Heart right ventricle (tissue), 16 donors: ENCODE measurements at places on chromosomes 11 and 22. TPM values are rescaled to one million over a fixed set of nuclear protein-coding genes. Genes with fewer than 3 reads are reported as not detected.
A peak's percentile ranks its signal among the peaks of the same experiment; 100 is the strongest.

- H3K27me3 ChIP-seq, result no peaks in the 10 kb centered on the region
- H3K4me1 ChIP-seq, result no peaks in the 10 kb centered on the region
- DNase-seq, result no peak
- H3K27ac ChIP-seq, result no peak overlapping the region
- no peak overlapping the region for H3K4me3 ChIP-seq
Observed at GRCh38 chr22:46860562-46860961, 98.1 kb downstream of the TBC1D22A start.

- H3K4me3 ChIP-seq, result no peak overlapping the region
- H3K27me3 ChIP-seq, result no peaks in the 10 kb centered on the region
- DNase-seq, result no peak
- no peaks in the 10 kb centered on the region for H3K4me1 ChIP-seq
Observed at GRCh38 chr11:2240834-2241233, 29.6 kb downstream of the ASCL2 start.

GRCh38 chr11:129750343-129751292 lies 65.0 kb upstream of the TMEM45B start:
- no peak overlapping the region for H3K4me3 ChIP-seq
- no peaks in the 10 kb centered on the region for H3K4me1 ChIP-seq
- no peaks in the 10 kb centered on the region for H3K36me3 ChIP-seq
- no peak overlapping the region for H3K27ac ChIP-seq
- DNase-seq, result peak; percentile 57

DNA sequence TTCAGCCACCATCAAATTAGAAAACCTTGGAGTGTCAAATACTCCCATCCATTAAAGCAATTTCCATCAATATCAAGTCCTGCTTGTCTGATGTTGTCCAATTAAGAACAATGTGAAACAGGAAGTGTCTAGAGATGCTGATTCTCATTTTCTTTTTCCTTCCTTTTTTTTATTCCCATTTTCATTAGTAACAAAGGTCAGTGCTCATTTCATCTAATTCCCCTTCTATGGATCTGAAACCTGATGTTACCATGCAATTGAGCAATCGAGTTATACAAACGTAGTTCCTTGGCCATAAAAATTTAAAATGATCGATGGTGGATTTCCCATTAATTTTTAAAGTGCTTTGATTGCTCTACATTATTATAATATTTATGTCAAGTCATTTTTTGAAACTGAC lies 330.6 kb upstream of the ZC3H12C start:
- no peak overlapping the region for H3K4me3 ChIP-seq
- no peak overlapping the region for H3K27ac ChIP-seq
- H3K27me3 ChIP-seq, result no peaks in the 10 kb centered on the region
- H3K36me3 ChIP-seq, result no peaks in the 10 kb centered on the region

DNA sequence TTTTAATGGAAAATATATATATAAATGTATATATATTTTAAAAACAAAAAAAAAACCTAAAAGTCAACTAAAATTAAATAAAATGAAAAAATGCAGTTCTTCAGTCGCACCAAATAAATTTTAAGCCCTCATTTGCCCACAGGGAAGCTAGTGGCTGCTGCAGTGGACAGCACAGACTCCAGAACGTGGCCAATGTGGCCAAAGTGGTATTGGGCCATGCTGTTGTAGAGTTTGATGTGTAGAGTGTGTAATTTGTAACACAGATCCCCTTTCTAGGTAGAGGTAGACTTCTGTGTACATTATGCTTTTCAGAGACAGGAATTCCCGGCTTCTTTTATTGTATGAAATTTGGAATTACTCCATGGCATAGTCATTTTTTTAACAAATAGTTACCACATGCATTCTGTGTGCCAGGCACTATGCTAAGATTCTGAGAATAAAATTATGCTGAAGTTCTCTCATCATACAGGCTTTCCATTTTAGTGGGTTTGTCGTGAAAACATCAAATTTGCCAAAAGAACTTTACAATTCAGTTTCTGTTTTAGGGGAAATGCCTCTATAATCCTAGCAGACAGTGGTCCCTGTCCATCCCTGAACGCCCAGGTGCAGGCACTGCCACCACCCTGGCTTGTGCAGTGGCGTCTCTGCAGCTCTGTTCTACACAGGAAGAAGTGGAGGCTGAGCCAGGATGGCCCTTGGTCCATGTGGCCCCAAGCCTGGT lies 68.5 kb downstream of the MED15 start:
- no peak overlapping the region for H3K4me3 ChIP-seq
- H3K27me3 ChIP-seq, result no peaks in the 10 kb centered on the region
- H3K36me3 ChIP-seq, result peaks cover 100% of the 10 kb centered on the region
- no peak for DNase-seq

DNA sequence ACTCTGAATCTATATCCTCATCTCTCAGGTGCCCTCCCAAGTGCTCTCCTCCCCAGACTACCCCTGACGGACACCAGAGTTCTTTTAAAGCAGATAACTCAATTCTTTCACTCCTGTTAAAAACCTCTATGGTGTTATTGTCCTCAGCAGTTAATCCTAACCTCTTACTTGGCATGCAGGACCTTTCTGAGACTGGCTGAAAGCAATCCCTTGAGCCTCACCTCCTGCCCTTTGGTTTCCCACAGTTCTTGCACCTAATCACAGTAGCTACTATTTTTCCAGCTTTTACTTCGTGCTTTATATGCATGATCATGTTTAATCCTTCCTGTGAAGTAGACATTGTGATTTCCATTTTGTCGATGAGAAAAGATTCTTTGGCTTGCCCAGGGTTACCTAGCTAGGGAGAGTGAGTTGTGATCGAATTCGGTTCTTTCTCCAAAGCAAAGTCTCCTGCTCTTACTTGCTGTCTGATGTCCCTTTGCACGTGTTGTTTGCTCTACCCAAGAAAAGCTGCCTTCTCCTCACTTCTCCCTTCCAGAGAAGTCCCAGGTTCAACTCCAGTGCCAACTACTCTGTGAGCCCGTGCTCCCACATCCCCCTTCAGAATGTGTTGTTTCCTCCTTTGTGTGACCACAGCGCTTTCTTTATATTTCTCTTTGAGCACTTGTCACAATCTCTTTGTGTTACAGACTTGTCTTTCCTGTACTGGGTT lies 2.1 kb downstream of the UBE2L3 start:
- H3K4me3 ChIP-seq, result peak overlapping the region; percentile 67
- no peaks in the 10 kb centered on the region for H3K27me3 ChIP-seq
- no peak for DNase-seq
- no peak overlapping the region for H3K27ac ChIP-seq

GRCh38 chr11:78898266-78898775 lies 323.7 kb upstream of the NARS2 start:
- no peak overlapping the region for H3K27ac ChIP-seq
- H3K36me3 ChIP-seq, result no peaks in the 10 kb centered on the region
- H3K4me3 ChIP-seq, result no peak overlapping the region
- no peaks in the 10 kb centered on the region for H3K4me1 ChIP-seq

DNA sequence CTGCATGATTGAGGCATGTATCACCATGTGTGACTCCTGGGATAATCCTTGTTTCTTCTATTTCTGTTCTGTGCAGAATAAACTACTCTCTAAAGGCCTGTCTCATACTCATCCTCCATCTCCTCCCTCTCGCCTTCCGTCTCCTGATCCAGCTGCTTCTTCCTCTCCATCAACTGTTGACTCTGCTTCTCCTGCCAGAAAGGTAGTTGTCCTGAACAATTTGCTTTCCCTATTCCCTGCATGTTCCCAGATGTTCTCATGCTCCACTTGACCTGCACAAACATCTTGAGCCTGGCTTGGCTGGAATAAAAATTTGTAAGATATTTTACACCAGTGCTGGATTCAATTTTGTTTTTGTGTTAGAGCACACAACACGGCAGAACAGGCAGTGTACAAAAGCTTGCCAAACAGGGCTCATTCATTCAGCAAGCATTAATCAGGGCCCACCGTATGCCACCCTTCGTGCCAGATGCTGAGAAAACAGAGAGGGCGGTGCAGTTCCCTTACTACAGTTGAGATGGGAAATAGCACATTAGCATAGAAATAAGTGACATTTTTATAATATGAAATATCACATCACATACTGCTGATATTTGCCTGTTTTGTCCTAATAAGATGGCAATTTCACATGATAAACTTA lies 133.3 kb upstream of the PARVA start:
- H3K4me1 ChIP-seq, result peaks cover 15% of the 10 kb centered on the region
- H3K27ac ChIP-seq, result no peak overlapping the region
- H3K4me3 ChIP-seq, result no peak overlapping the region
- H3K36me3 ChIP-seq, result no peaks in the 10 kb centered on the region

DNA sequence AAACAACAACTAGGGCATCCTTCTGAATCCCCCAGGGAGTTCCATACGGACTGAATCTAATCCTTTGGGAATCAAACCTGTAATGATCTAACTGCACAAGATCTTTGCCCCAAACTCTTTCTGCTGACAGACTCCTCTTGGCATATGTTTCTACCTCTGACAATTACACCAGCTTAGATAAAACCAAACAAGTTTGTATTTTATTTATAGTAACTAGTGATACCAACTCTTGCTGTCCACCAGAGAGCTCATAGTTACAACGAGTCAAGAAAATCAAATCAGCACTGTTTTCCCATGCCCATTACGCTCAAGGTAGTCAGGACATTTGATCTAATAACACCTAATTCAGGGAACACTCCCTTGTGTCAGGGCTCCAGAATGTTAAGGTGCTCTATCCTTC lies 972.0 kb downstream of the NTM start:
- no peaks in the 10 kb centered on the region for H3K4me1 ChIP-seq
- H3K27ac ChIP-seq, result no peak overlapping the region
- no peak overlapping the region for H3K4me3 ChIP-seq
- H3K27me3 ChIP-seq, result no peaks in the 10 kb centered on the region

DNA sequence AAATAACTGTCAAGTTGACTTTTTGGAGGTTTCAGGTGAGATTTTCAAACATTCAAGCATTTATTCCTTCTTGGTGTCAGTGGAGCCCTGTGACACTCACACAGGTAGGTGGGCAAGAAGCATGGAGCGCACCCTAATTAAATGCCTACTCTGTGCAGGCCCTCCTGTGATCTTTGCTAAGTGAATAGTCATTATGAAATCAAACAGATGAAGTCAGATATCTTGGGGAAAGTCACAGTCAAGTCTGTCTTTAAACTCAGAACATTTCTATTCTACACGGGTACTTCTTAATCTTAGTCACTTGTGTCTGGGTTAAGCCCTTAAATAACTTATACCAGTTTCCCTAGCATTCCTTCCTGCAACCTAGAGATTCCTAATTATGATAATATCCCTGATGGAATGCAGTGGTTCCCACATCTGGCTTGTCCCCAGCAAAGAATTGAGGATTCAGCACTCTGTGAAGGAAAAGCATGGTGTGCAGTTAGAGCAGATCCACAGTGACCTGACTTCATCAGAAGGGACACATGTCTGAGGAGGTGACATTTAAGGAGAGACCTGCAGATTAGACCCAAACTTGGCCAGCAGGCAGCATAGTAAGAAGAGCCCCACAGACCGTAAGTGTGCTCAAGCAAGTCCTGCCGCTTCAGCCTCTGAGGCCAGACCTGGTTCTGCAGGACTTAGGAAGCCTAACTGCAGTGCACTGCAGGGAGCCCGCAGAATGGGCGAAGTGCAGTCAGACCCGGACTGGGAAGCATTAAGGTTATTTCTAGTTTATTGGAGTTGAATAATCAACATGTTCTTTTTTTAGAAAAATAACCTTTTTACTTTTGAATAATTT lies 85.3 kb upstream of the GAL start:
- H3K4me1 ChIP-seq, result no peaks in the 10 kb centered on the region
- H3K36me3 ChIP-seq, result peaks cover 99% of the 10 kb centered on the region
- DNase-seq, result no peak
- H3K4me3 ChIP-seq, result no peak overlapping the region
- H3K27me3 ChIP-seq, result no peaks in the 10 kb centered on the region
- H3K27ac ChIP-seq, result no peak overlapping the region

DNA sequence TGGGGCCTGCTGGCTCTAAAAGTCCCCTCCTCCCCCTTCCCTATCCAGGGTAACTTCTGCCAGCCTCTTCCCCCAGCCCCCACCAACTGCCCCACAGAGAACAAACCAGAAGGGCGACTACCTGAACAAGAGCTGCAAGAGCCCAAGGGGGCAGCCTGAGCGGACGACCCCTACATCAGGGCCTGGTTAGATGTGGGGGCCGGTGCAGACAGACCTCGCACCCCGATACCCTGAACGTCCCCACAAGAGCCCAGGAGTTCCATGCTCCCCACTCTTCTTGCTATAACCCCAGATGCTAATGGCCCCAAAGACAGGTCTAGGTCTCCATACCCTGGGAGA lies 20.7 kb downstream of the SUN2 start:
- H3K36me3 ChIP-seq, result peaks cover 98% of the 10 kb centered on the region
- H3K27me3 ChIP-seq, result no peaks in the 10 kb centered on the region
- no peak for DNase-seq
- no peak overlapping the region for H3K4me3 ChIP-seq

DNA sequence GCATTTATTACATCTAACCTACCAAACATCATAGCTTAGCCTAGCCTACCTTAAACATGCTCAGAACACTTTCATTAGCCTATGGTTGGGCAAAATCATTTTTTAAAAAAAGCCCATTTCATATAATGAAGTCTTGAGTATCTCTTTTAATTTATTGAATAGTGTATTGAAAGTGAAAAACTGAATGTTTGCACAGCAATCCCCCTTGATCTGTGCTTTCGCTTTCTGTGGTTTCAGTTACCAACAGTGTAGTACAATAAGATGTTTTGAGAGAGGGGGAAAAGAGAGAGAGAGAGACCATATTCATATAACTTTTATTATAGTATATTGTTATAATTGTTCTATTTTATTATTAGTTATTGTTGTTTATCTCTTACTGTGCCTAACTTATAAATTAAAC lies 8.4 kb upstream of the MAP6 start:
- peaks cover 33% of the 10 kb centered on the region for H3K27me3 ChIP-seq
- no peak for DNase-seq
- no peak overlapping the region for H3K27ac ChIP-seq
- no peaks in the 10 kb centered on the region for H3K4me1 ChIP-seq
- no peak overlapping the region for H3K4me3 ChIP-seq

DNA sequence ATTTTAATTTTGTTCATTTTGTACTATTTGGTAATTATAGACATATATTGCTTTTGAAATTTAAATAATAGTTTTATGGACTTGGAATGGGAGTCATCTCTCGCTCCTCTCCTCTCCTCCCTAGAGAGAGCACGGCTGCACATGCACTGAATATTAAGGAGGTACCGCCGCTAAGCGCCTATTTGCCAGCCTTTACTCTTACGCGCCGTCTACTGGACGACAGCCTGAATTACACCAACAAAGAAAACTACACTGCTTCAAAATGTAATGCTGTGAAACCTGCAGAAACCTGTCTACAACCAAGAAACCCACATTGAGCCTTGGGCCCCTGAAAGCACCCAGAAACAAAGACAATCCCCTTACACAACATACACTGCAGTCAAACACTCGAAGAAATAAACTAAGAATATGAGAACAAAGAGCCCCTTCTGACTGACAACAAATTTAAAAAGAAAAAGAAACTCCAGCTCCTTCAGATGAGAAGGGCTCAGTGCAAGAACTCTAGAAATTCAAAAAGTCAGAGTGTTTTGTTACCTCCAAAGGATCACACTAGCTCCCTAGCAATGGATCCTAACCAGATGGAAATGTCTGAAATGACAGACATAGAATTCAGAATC lies 737.2 kb downstream of the LRRC4C start:
- no peak for DNase-seq
- H3K27me3 ChIP-seq, result no peaks in the 10 kb centered on the region

- H3K27ac ChIP-seq, result no peak overlapping the region
- H3K4me3 ChIP-seq, result no peak overlapping the region
- no peaks in the 10 kb centered on the region for H3K36me3 ChIP-seq
- H3K27me3 ChIP-seq, result peaks cover 35% of the 10 kb centered on the region
Observed at GRCh38 chr11:71197096-71197495, 55.3 kb downstream of the SHANK2 start.

Gene TSGA10IP
- total RNA-seq, result not detected

Gene IL17REL
- not detected for total RNA-seq

Gene DGKZ
- 73.5 TPM for total RNA-seq

Gene CNTF
- total RNA-seq, result 1.1 TPM

Gene APBB1
- 60.7 TPM for total RNA-seq

Gene OR52A5
- total RNA-seq, result not detected

Gene CELSR1
- total RNA-seq, result 7.2 TPM
